ENCODE measurements at places on chromosomes 1 and 21.

- no peak for DNase-seq
Measured at GRCh38 chr1:87389546-87389945, 60.9 kb downstream of the LMO4 start.

DNA sequence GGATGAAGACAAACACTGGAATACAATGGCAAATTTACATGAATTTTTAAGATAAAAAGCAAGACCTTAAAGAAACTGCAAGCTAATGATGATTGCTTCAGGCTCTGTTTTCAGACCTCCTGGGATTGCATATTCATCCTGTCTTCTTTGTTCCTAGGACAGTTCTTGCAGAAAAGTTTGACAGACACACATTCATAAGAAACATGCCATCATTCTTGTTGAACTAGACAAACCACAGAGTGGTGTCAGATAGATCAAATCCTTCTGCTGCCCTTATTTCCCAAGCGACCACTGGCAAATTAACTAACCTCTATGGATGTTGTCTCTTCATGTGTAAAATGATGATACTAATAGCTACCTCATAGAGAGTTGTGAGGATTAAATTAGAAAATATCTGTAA, 181.3 kb downstream of the KCTD3 start:
- no peak for DNase-seq

DNA sequence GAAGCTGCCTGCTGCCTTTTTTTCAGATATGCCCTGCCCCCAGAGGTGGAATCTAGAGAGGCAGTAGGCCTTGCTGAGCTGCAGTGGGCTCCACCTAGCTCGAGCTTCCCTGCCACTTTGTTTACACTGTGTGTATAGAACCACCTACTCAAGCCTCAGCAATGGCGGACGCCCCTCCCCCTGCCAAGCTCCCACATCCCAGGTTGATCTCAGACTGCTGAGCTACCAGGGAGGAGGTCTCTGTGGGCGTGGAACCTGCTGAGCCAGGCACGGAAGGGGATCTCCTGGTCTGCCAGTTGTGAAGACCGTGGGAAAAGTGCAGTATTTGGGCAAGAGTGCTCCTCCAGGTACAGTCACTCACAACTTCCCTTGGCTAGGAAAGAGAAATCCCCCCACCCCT, 65.1 kb downstream of the MSH4 start:
- no peak for DNase-seq

- no peak for DNase-seq
Measured at GRCh38 chr1:225745273-225745672, 32.4 kb upstream of the SRP9 start.

- no peak for DNase-seq
Measured at GRCh38 chr1:226411619-226412018, 3.7 kb upstream of the PARP1 start.

DNA sequence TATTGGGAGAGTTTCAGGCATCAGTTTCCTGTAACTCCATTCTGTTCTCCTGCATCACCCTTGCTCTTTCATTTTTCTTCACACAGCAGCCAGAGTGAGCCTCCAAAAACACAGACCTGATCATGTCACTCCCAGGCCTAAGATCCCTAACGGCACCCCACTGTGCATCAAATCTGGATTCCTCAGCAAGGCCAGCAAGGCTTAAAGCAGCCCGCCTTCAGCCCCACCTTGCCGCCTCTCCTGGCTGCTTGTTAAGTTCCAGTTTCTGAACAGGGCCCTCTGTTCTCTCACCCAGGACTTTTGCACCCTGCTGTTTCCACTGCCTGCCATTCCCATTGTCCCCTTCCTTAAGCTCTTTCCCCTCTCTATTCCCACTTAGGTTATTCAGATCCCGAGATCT, 29.3 kb downstream of the C1orf116 start:
- no peak for DNase-seq

GRCh38 chr1:87853576-87854351, 525.1 kb downstream of the LMO4 start:
- DNase-seq = no peak

DNA sequence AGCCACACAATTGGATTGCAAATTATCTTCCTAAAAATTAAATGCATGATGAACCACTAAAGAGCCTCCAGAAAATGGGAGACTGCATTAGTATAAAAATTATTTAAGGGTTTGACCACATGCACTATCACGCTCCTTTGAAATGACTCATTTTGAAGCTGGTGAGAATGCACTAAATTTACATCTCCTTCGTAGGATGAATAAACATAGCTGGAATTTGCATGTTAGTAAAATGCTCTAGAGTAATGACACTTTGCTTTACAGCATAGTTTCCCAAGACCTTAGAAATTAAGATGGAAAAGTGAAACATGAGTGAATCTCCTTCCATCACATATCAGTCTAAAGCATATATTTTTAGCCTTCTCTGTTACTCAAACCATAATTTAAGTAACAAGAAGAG, 2.4 kb downstream of the PLPPR4 start:
- DNase-seq = no peak

DNA sequence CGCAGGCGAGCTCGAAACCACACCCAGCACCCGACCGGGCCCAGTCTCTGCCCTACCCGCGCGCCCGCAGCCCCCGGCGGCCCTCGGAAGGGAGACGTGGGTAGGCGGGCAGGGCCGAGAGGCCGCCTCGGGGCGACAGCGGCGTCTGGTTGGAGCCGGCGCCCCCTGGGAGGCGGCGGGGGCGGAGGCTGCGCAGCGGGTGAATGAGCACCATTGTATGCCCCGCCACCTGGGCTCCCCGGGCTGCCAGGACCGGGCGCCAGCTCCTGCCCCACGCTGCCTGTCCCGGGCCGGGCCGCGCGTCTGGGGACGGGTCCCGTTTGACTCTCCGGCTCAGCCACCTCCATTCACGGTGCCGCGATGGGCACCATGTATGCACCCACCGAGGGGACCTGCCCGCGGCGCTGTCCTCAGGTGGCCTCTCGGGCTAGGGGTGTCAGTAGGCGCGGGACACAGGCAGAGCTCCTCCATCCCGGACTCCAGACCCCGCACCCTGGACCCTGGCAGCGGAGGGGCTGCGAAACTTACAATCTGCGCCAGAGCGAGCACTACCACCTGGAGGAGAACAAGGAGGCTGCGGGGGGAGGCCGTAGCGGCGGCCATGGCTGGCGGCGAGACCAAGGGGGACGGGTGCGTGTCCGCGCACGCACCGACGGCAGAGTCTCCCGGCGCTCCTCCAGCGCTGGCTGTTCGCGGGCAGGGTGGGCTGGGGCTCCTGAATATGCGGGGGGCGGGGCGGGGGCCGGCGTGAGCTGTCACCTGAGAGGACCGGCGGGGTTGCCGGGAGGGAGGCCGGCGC, at the start of gene COL9A2:
COL9A2 (minus strand) TSS at position 692 of the 799 bp plus-strand sequence; CDS start at position 603, 89 bp downstream.
- peak; percentile 71 for DNase-seq

DNA sequence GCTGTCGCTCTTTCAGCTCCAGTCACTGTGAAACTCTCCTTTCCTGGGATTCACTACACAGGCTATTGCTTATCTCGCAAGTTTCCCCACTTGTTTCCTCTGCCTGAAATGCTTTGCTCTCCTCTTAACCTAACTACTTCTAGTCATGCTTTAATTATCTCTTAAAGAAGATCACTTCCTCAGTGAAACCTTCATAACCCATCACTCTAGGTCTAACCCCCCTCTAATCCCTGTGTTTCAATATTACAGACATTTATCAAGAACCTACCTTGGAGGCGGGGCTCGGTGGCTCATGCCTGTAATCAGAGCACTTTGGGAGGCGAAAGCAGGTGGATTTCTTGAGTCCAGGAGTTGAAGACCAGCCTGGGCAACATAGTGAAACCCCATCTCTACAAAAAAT, 16.7 kb upstream of the ZNF644 start:
- DNase-seq = no peak

DNA sequence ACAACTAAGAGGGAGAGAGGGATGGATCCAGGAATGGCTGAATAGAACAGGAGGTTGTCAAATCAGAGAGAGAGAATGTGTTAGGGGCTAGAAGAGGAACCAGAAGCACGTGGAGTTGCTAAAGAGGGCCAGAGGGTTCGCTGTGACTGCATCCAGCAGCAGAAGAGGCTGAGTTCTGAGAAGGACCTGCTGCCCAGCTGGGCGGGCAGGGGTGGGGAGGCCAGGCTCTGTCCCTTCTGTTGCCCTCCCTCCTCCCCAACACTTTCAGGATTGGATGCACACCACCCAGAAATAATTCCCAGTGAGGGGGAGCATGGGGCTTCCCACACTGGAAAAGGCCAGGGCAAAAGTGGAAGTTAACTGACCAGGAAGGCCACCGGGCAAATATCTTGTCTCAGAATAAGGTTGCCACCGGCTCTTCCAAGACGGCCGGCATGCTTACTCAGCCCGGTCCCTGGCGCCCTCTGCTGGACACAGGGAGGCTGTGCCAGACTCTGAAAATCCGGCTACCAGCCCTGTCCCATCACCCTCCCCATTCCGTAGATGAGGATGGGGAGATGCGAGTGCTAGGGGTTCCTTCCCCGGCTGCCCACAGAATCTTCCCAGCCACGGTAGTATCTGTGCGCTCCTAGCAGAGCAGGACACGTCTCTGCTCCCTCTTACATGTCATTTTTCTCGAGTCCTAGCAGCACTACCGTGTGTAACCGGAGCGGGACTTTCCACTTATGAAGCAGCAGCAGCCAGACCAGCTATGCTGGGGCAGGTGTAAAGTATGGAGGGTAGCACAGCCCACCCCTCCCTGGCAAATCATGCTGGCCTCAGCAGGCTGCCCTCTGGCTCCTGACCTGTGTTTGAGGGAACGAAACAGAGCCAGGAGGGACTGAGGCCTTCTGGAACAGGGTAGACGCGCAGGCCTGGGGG, 46.8 kb upstream of the A3GALT2 start:
- DNase-seq = peak; percentile 79

GRCh38 chr1:244022311-244022710, 28.8 kb upstream of the ZBTB18 start:
- no peak for DNase-seq

- peak; percentile 46 for DNase-seq
Measured at GRCh38 chr1:186212568-186213224, 162.4 kb downstream of the TPR start.

DNA sequence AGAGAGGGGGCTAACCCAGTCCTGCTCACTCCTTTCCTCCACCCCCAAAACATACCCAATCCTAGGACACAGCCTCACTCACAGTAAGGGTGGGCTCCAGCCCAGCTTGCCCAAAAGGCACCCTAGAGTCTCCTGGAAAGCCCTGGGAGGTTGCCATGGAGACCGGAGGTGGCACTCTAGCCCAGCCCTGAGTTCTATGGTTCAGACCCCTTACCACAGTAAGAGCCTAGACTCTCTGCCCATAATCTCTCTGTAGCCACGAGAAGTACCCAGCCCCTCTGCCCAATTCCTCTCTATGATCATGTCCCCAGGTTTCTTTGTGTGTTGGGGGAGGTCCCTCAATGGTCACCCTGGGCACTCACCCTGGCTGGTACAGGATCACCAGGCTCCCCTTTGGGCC, 14.4 kb downstream of the COL16A1 start:
- no peak for DNase-seq

- no peak for DNase-seq
Measured at GRCh38 chr1:47951545-47952235, 45.5 kb downstream of the TRABD2B start.

- DNase-seq = no peak
Measured at GRCh38 chr1:69570356-69570755, 2.6 kb downstream of the LRRC7 start.

- DNase-seq = no peak
Measured at GRCh38 chr1:185435696-185436379, 118.8 kb upstream of the IVNS1ABP start.

- no peak for DNase-seq
Measured at GRCh38 chr1:38071312-38072256, 25.0 kb upstream of the POU3F1 start.

DNA sequence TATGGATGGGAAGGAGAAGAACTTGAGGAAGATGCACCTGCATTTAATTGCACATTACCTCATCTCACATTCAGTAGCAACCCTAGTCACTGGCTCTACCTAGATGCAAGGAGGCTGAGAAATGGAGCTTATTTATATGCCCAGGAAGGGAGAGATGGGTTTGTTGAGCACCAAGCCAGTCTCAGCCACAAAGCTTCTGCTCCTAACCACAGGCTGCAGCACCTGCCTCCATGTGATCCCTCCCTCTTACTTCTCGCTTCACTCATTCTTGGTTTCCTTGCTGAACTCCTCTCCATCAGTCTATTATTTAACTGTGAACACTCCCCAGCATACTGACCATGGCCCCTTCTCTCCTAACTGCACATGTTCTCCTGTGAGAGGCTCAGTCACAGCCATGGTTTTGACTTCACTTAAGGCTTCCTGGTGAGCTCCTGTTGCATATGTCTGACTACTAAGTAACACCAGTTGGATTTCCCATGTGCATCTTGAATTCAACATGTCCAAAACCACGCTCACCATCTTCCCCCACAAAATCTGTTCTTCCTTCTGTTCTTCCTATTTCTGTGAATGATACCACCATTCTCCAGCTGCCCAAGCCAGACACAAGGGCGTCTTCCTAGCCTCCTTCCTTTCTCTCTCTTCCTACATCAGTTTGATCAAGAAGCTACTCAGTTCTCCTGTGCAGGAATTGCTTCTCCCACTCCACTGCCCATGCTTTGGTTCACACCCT, 139.8 kb downstream of the AK5 start:
- no peak for DNase-seq

GRCh38 chr1:84133479-84133878, 10.6 kb upstream of the PRKACB start:
- no peak for DNase-seq

GRCh38 chr21:32516756-32517649, 68.3 kb downstream of the TCP10L start:
- no peak for DNase-seq

DNA sequence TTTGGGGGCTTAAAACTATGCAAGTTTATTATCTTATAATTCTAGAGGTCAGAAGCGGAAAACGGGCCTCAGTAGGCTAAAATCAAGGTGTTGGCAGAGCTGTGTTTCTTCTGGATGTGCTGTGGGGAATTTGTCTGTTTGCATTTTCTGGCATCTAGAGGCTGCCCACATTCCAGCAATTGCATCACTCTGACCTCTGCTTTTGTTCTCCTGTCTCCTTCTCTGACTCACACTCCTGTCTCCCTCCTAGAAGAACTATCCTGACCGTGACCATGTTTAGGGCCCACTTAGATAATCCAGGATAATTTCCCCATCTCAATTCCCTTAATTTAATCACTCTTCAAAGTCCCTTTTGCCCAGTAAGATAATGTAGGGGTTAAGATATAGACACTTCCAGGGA, 127.4 kb upstream of the DEPDC1 start:
- DNase-seq = no peak

DNA sequence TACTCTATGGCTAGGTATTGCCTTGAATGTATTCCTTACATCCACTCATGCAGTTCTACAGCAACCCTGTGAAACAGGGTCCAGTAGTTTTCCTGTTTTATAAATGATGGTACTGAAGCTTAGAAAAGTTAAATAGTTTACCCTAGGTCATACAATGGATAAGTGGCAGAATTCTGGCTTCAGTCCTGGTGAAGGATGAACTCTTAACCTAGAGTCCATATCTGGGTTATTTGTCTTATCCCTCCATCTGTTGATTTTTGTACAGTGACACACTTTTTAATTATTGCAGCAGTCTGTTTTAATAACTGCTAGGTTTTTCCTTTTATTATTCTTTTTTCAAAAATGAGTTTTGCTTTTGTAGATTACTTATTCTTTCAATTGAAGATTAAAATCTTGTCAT, 263.9 kb downstream of the DNM3 start:
- DNase-seq = no peak

Data from BE2C (cell line).